M059J (cell line): ENCODE measurements at places on chromosomes 12 and 14. TPM values are rescaled to one million over a fixed set of nuclear protein-coding genes. Genes with fewer than 3 reads are reported as not detected.

DNA sequence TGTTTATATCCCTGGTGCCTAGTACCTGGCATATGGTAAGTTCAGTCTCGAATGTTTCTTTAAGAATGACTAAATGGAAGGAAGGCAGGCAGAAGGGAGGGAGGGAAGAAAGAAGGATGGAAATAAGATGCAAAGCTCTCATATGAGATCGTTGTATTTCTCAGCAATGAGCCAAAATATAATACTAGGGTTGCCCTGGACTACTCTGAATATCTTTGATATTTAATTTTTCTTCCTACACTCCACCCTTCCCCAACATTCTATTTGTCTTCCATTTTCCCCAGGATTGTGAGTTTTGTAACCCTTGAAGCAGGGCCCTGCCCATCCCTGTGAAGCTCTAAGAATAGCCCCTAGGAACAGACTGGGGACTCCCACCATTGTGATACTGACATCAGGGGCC, 43.9 kb downstream of the GUCY2C start:
- no peak for DNase-seq

SYNDIG1L gene
- not detected in 2 replicates for total RNA-seq

- peak; percentile 11 for DNase-seq
These were observed 77.9 kb downstream of the SPATA7 start for GRCh38 chr14:88463318-88463717.

GRCh38 chr14:79037593-79037992, 867.4 kb downstream of the NRXN3 start:
- DNase-seq, result no peak

GZMH gene
- not detected in 2 replicates for total RNA-seq

DNA sequence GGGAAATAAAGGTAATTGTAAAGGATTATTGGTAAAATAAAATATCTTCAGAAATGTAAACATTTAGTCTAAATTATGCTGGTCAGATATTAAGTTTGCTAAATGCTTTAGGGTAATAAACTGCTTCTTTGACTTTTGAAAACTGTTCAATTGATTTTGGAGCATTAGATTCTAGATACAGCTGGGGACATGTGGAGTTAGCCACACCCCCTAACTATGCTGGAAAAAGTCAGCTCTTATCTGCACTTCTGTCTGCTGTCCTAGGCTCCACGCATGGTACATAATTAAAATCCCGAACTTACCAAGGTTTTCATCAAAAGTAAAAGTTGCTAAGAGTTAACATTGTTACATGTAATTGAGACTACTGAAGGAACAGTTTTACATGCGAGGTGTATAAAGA, 78.8 kb downstream of the ITPR2 start:
- DNase-seq, result no peak

EML5 gene
- 0.64 and 0.96 TPM in 2 replicates for total RNA-seq
